ENCODE measurements at places on chromosomes 6 and 20.

DNA sequence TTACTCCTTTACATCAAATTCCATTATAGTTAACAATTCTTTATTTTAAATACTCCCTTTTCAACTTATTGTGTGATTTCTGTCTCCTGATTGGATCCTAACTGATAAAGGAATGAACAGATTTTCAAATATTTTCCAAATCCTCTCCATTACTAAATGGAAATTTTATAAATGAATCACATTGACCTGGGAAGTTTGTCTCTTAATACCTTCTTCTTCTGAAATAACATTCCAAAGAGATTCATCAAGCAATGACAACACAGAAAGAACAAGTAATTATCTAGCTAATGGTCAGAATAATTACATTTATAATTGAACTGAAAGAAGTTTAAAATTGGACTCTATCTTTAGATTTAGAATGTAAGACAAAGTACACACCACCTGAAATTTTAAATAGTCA lies 515.4 kb upstream of the PTCHD4 start:
- no peak for DNase-seq

DNA sequence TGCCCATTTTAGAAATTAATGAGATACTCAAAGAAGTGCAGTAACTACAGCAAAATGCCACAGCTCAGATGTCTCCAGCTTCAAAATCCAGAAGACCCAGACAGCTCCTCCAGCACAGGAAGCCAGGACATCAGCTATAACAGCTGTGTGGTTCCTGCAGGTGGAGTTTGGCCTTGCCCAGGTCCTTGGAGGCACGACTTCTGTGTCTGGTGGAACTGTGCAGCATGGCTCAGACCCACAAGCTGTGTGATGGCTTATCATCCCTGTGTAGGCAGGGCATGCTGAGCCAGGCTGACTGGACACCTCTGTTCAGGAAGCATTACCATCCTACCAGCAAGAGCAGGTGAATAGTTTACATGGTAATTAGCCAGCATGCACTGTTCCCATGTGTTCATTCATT lies 26.5 kb upstream of the CD93 start:
- no peak for DNase-seq

GRCh38 chr6:15462717-15463525 lies 199.9 kb downstream of the DTNBP1 start:
- DNase-seq: no peak

GRCh38 chr20:51532577-51533191 lies 9.8 kb downstream of the NFATC2 start:
- DNase-seq: no peak

GRCh38 chr6:17165383-17165782 lies 63.5 kb downstream of the STMND1 start:
- no peak for DNase-seq

DNA sequence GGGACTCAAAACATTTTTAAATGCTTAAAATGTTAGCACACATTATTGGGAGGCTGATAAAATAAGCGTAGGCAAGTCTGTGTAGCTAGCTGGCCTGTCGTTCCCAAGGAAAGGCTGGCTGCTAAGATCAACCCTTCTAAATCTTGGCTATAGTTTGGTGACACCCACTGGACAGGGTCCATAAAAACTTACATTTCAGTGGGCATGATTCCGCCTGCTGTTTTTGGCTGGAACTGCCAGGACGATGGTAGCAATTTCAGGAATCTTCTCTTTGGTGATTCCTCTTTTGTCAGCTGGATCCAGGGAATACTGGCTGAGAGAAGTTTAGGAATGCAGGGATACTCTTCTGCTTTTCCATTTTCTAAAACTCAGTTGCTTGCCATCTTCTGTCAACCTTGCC lies 162.2 kb downstream of the NKAIN2 start:
- DNase-seq: peak; percentile 26

DNA sequence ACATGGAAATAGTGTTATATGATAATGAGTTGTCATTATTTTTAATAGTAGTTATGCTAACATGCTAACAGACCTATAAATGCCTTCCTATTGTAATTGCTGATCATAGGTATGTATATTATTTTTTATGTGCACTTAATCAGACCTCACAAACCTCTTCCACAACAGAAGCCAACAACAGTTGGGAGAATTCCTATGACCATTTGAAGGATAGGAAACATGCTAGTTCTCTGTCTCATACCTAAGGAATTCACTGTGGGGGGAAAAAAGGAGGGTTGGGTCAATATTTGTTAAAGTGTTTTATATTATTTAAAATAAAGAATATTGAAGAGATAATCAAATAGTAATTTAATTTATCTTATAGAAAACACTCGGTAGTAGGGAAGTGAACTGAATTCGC lies 990.9 kb downstream of the EPHA7 start:
- no peak for DNase-seq

- DNase-seq: no peak
Measured at GRCh38 chr6:161351858-161352257, 78.0 kb upstream of the AGPAT4 start.

- no peak for DNase-seq
Measured at GRCh38 chr6:78483553-78484197, 383.7 kb upstream of the IRAK1BP1 start.

GRCh38 chr6:38542031-38542430 lies 97.7 kb downstream of the BTBD9 start:
- DNase-seq: no peak

GRCh38 chr6:36028088-36028876 lies 674 bp downstream of the MAPK14 start:
- no peak for DNase-seq

GRCh38 chr6:132817554-132818403 lies 3.4 kb downstream of the RPS12 start:
- DNase-seq: no peak

- DNase-seq: no peak
Measured at GRCh38 chr6:36350082-36350481, 13.4 kb upstream of the BNIP5 start.

- DNase-seq: no peak
Measured at GRCh38 chr6:13480631-13481501, 6.5 kb downstream of the GFOD1 start.

DNA sequence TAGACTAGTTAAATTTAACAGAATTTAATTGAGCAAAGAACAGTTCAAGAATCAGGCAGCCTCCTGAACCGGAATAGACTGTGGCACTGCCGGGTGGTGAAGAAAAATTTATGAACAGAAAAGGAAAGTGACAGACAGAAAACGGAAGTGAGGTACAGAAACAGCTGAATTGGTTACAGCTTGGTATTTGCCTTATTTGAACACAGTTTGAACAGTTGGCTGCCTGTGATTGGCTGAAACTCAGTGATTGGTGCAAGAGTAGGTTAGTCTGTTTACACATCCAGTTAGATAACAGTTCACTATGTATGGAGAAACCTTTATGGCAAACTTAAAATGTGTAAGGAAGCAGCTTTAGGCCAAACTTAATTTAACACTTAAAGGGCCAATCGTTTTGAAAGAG lies 116.0 kb upstream of the CITED2 start:
- no peak for DNase-seq

- DNase-seq: no peak
Measured at GRCh38 chr6:32627831-32628230, 9.4 kb upstream of the HLA-DQA1 start.

- DNase-seq: no peak
Measured at GRCh38 chr6:154539593-154540269, 29.2 kb upstream of the CNKSR3 start.

DNA sequence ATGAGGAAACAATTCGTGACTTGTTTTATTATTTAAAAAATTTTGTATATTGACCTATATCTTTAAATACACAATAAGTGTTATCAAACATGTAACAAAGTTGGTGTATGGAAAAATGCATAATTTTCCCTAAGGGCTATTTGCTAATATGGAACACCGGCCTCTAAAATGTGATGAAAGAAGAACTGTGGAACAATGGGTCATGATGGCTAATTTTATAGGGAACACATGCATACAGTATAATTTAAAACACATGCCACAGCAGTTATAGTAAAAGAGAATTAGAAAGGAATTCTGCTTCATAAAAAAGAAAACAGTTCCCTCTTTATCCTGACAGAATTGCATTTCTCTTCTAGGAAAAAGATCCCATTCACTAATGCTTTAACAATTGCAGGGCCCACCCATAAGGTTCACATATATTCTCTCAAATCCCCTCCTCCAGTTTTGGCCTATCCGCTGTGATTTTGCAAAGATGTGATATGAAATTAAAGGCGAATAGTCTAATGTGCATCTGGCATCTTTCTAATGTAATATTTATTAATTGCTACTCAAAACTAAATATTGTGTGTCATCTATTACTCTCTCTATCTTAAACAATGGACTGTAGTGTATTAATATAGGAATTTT lies 628.1 kb upstream of the CITED2 start:
- DNase-seq: no peak

GRCh38 chr6:146265056-146265455 lies 236.2 kb downstream of the GRM1 start:
- no peak for DNase-seq

DNA sequence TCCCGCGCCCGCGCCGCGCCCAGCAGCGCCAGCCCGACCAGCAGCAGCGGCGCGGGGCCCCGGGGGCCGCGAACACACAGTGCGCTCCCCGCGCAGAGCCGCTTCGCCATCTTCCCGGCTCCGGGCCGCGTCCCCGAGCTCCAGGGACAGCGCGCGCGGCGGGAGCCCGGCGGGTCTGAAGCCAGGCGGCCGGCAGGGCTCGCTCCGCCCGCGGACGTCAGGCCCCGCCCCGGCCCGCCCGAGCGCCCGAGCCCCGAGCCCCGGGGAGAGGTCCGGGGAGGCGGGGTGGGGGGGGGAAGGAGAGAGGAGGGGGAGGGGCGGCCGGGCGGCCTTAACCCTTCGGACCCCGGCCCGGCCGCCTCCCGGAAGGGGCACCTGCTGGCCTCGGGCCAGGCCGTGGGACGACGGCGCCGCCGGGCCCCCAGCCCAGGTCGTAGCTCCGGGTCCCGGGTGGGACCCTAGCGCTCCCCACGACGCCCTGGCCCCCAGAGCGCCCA lies at the start of gene LAMA5:
Gene LAMA5, minus strand, starts transcription at position 177 of the 497 bp plus-strand sequence. Its CDS starts 67 bp downstream, at position 110.
- DNase-seq: no peak

- DNase-seq: no peak
Measured at GRCh38 chr6:137571854-137572253, 77.7 kb upstream of the OLIG3 start.

DNA sequence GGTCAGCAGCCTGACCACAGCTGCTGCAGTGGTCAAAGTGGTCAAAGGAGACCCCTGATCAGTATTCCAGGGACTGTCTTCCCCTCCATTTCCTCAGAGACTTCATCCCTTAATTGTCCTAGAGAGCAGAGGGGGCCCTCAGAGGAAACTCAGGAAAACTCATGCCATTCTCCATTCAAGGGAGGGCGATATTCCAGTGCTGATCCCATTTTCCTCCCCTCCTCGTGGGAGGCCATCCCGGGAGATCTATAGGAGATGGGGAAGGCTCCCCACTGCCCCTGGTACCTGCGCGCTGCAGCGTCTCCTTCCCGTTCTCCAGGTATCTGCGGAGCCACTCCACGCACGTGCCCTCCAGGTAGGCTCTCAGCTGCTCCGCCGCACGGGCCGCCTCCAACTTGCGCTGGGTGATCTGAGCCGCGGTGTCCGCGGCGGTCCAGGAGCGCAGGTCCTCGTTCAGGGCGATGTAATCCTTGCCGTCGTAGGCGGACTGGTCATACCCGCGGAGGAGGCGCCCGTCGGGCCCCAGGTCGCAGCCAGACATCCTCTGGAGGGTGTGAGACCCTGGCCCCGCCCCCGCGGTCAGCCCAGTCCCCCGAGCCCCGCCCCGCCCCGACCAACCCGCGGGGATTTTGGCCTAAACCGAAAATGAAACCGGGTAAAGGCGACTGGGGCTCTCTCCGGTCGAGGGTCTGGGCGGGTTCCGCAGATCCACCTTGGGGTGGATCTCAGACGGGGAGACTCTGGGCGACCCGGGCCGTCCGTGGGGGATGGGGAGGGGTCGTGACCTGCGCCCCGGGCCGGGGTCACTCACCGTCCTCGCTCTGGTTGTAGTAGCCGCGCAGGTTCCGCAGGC lies 878 bp downstream of the HLA-C start:
- no peak for DNase-seq

DNA sequence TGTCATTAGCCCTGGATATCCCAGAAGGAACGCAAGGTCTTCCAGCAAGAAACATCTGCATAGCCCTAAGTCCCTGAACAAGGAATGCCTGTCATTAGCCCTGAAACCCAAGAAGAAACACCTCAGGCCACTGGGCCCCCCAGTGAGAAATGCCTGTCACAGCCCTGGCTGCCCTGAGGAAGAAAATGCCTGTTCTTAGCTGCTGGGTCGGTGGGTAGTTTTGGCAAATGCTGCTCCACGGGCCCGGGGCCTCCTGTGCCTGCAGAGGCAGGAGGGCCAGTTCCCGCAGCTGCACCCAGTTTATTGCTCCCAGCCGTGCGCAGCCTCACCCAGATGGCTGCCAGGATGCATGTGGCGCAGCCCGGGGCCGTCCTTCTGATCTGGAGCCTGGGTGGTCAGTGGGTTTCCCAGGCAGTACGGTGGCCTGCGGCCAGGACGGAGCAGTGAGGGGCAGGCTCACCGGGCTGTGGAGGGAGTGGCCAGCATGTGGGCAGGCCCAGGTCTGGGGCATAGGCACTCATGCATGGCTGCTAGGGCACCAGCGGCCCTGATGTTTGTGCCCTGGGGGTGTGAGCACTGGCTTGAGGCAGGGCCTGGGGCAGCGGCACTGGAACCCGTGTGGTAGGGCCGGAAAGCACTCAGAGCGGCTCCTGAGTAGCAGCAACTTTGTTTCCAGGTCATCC lies 219.0 kb downstream of the ERMARD start:
- no peak for DNase-seq

- DNase-seq: no peak
Measured at GRCh38 chr6:36576578-36576977, 17.6 kb upstream of the SRSF3 start.

DNA sequence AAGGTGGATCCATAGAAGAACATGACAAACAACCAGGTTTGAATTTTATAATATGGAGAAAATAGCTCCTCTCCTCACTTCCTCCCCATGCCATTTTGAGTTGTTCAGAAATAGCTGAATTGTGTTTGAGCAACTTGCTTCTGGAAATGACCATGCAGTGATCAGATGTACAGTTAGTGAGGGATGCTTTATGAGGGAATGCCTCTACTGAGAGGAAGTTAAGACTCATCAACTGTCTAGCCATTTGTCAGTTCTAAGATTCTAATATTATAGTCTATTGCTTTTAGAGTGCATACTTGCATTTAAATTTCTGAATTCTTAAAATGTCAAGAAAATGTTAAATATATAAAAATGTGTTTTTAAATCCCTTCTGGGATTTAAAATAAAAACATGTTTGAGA lies 3.8 kb downstream of the LAMA2 start:
- DNase-seq: no peak

GRCh38 chr20:59723108-59723500 lies 118.8 kb downstream of the PHACTR3 start:
- DNase-seq: no peak

GRCh38 chr6:155373276-155373675 lies 59.0 kb upstream of the TFB1M start:
- no peak for DNase-seq

GRCh38 chr6:41538556-41539182 lies 7.5 kb upstream of the FOXP4 start:
- DNase-seq: no peak

Data from NCI-H2081 treated with DMSO at 0.1 percent for 48 hours (cell line).